NCI-H524 (cell line): ENCODE measurements at places on chromosomes 13 and 19.

GRCh38 chr13:67238861-67239260 is 8.7 kb upstream of the PCDH9 start:
- no peak for DNase-seq

DNA sequence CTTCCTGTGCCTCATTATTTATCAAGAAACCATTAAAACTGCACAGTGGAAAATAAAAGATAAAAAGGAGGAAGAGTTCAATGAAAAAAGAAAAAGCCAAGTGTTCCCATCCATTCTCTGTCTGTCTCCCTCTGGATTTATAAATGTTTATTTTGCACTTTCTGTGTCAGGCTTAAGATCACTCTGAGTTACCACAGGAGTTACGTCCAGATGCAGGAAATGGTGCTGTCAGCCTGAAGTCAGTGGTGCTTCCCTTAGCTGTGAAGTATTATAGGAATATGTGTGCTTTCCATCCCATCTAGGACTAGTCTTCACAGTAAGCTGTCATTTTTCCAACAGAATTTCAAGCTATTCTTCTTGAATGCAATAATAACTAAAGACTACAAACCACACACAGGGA is 420.2 kb downstream of the KCTD12 start:
- no peak for DNase-seq

DNA sequence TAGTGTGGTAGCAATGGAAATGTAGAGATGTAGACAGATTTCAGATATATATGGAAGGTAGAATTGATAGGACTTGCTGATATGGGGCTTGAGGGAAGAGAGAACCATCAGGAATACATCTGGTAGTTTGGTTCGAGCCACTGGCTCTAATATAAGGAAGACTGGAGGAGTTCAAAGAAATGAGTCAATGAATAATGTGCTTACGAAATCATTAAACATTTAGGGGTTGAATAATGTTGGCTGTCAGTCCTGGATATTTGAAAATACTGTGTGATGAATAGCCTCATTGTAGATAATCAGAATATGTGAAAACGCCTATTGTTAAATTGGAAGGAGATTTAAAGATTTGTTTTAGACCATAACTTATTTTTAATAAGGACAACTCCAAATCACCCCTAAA is 21.6 kb downstream of the SGCG start:
- no peak for DNase-seq

DNA sequence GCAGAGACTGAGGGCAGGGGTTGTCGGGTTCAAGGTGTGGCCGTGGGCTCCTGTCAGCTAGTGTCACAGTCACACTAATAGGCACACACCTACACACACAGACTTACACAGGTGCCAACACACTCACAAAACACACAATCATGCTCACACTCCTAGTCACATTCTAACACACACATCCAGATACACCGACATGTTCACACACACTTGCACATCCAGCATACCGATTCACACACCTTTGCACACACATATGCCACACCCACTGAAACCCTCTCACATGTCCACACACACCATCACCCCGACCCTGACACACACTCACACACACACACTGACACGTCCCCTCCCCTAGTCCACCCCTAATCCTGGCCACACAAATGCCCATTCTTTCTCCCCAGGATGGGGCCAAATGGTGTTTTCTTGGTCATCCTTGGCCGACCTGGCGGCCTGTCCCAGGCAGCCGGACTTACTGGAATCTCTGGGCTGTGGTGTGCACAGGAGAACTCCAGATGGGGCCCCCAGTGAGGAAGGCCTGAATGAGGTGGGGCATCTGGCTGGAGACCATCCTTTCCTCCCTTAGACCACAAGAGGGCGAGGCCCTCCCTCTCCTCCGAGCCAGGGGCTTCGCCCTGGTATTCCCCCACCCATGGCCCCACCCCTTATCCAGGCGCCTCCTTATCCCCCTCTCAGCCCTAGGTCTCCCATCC is 19.1 kb upstream of the PNMA8B start:
- DNase-seq: no peak

DNA sequence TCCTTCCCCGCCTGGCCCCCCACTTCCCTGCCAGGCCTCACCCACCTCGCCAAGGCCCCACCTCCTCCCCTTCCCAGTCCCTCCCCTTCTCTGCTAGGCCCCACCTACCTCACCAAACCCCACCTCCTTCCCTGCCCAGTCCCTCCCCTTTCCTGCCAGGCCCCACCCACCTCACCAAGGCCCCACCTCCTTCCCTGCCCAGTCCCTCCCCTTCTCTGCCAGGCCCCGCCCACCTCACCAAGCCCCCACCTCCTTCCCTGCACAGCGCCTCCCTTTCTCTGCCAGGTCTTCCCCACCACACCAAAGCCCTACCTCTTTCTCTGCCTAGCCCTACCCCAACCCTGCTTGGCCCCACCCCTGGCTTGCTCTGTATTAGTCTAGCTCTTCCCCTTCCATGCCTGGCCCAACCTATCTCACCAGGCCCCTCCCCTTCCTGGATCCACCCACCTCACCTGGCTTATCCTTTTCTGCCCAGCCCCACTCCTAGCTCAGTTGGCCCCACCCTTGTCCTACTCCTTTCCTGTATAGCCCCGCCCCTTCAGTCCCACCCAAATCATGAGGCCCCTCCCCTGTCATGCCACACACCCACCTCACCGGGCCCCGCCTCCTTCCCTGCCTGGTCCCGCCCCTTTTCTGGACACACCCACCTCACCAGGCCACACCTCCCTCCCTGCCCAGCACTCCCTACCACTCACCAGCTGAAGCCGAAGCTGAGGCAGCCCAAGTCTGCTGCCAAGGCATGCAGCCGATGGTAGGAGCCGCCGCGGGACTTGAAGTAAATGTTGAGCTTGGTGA is 16.2 kb downstream of the CERS1 start:
- no peak for DNase-seq

- no peak for DNase-seq
Observed at GRCh38 chr13:51034906-51035305, 76.2 kb downstream of the C13orf42 start.

- DNase-seq: no peak
Observed at GRCh38 chr19:39003796-39004195, 28.3 kb upstream of the FBXO17 start.

DNA sequence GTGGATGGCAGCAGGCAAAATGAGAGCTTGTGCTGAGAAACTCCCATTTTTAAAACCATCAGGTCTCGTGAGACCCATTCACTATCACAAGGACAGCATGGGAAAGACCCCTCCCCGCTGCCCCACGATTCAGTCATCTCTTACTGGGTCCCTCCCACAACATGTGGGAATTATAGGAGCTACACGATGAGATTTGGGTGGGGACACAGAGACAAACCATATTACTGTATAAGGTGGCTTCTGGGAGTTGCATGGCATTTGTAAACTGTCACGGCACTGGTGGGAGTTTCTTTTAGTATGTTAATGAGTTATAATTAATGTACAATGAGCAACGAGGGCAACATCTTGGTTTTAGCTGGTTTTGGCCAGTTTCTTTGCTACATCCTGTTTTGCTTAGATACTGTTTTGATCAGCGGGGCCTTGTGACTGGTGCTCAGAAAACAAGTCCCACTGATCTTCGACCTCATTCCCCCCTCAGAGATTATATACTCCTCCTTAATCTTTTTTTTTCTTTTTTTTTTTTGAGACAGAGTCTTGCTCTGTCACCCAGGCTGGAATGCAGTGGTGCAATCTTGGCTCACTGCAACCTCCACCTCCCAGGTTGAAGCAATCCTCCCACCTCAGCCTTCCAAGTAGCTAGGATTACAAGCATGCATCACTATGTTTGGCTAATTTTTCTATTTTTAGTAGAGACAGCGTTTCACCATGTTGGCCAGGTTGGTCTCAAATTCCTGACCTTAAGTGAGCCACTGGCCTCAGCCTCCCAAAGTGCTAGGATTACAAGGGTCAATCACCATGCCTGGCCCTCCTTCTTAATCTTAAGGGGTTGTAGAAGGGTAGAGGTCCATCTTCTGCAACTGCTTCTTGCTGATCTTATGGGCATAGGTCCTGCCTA is 21.3 kb upstream of the ZNF599 start:
- DNase-seq: no peak

GRCh38 chr13:61727767-61728166 is 312.1 kb upstream of the PCDH20 start:
- DNase-seq: no peak

GRCh38 chr19:54014920-54015560 is 23.6 kb downstream of the CACNG6 start:
- DNase-seq: no peak

DNA sequence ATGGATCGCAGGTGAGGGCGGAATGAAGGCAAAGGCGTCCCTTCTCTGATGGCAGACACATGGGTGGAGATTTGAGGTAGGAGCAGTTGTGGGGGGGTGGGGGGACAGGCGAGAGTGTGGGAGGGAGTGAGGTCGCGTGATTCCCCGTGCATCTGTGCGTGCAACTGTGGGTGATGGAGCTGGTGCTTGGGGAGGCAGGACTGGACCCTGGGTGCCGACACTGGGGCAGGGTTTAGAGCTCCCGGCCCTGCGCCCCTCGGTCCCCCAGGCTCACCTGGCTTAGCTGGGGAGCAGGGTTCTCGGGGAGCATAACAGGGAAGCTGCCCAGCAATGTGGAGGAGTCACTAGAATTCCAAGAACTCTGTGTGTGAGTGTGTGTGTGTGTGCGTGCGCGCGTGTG is 3.4 kb downstream of the TMPRSS9 start:
- DNase-seq: no peak

- DNase-seq: no peak
Observed at GRCh38 chr13:95642999-95643398, 1.5 kb downstream of the DZIP1 start.

- DNase-seq: no peak
Observed at GRCh38 chr19:46270521-46271256, 26.2 kb upstream of the HIF3A start.
